Activated naive CD4-positive, alpha-beta T cell (primary cell): ENCODE measurements at places on chromosomes 6 and 20.

GRCh38 chr6:125262016-125263013 lies 39.5 kb downstream of the HDDC2 start:
- no peak for DNase-seq

GRCh38 chr20:62457098-62457497 lies 18.7 kb downstream of the GATA5 start:
- DNase-seq = no peak

DNA sequence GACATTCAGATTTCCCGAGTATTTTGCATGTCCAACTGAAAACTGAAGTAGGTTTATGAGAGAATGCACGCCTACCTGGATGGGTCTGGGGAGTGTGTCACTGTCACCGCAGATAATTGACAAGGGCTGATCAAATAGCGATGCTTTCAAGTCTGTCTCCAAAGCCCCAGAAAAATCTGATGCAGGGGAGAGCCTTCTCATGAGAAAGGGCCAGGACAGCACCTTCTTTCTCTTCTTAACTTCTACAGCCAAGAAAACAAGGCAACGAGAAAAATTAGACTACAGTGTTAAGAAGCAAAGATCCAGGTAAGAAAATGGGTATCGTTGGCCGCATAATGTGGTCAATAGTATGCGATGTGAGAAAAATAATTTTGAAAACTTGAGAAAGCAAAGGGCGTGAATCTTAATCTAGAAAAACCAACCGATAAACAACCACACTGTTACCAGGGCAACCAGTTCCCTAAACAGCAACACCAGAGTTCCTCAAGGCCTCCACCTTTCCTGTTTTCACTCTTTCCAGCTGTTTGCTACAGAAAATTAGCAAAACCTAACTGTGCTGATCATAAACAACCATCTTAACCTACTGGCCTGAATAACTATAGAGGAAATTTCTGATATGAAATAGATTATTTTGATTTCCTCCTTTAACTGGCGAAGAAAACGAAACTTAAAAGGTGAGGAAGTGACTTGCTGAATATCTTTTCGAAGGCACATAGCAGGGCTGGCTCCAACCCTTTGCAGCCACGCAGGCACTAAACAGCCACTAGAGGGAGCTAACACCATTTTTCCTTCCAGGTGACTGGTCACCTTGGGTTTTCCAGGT lies 2.6 kb downstream of the TAGAP start:
- peak; percentile 53 for DNase-seq

GRCh38 chr6:34531580-34532201 lies 24.4 kb downstream of the SPDEF start:
- DNase-seq = no peak
